Chondrocyte (in vitro differentiated cells): ENCODE measurements at places on chromosomes 6 and 20. TPM values are rescaled to one million over a fixed set of nuclear protein-coding genes. Genes with fewer than 3 reads are reported as not detected.

Gene GPR6
- total RNA-seq, result not detected in 3 replicates

Gene POPDC3
- total RNA-seq, result 2.6 to 4.6 TPM (median 3.4 TPM) in 3 replicates

Gene TFAP2C
- 4.8 to 36.2 TPM (median 5.2 TPM) in 3 replicates for total RNA-seq

Gene GPLD1
- total RNA-seq, result 4.2 to 4.4 TPM (median 4.2 TPM) in 3 replicates

Gene POU5F1
- total RNA-seq, result 1.2 to 1.6 TPM in 2 of 3 replicates, not detected in the other

Gene MAPK13
- total RNA-seq, result 0.48 to 1.0 TPM (median 0.97 TPM) in 3 replicates

Gene ULBP3
- 5.0 to 6.1 TPM (median 5.1 TPM) in 3 replicates for total RNA-seq

Gene TP53TG5
- not detected in 3 replicates for total RNA-seq

Gene TTLL9
- total RNA-seq, result 0.24 to 0.37 TPM (median 0.33 TPM) in 3 replicates

Gene MCCD1
- total RNA-seq, result not detected in 3 replicates

Gene SRMS
- not detected in 3 replicates for total RNA-seq

Gene CST2
- not detected in 3 replicates for total RNA-seq

Gene MMP24
- total RNA-seq, result 1.1 to 2.6 TPM (median 2.4 TPM) in 3 replicates

Gene TTK
- 3.7 to 4.4 TPM (median 3.8 TPM) in 3 replicates for total RNA-seq

Gene PTCHD4
- total RNA-seq, result 0.95 to 7.6 TPM (median 1.1 TPM) in 3 replicates

Gene XKR7
- 0.02 TPM in 1 of 3 replicates, not detected in the others for total RNA-seq

Gene GABRR1
- total RNA-seq, result not detected in 3 replicates

Gene C6orf132
- 0.75 to 5.8 TPM (median 5.2 TPM) in 3 replicates for total RNA-seq

Gene LAMA4
- 55.2 to 115 TPM (median 102 TPM) in 3 replicates for total RNA-seq

Gene DEF6
- 0.82 to 1.1 TPM (median 0.82 TPM) in 3 replicates for total RNA-seq

Gene CCN6
- not detected in 3 replicates for total RNA-seq

Gene METTL24
- 0.62 to 0.67 TPM in 2 of 3 replicates, not detected in the other for total RNA-seq

Gene PBOV1
- not detected in 3 replicates for total RNA-seq

Gene SMLR1
- not detected in 3 replicates for total RNA-seq

Gene WFDC10B
- not detected in 3 replicates for total RNA-seq

Gene GLP1R
- total RNA-seq, result not detected in 3 replicates

Gene GGTLC1
- total RNA-seq, result not detected in 3 replicates

Gene SNAP25
- 0.46 to 0.65 TPM (median 0.60 TPM) in 3 replicates for total RNA-seq
